ENCODE measurements at places on chromosomes 5 and 9.

- no peak for DNase-seq
Observed at GRCh38 chr5:119876522-119876921, 247.2 kb downstream of the FAM170A start.

GRCh38 chr9:4594545-4594944, 67.5 kb upstream of the PLPP6 start:
- no peak for DNase-seq

GRCh38 chr9:68847765-68848164, 142.7 kb downstream of the PIP5K1B start:
- no peak for DNase-seq

DNA sequence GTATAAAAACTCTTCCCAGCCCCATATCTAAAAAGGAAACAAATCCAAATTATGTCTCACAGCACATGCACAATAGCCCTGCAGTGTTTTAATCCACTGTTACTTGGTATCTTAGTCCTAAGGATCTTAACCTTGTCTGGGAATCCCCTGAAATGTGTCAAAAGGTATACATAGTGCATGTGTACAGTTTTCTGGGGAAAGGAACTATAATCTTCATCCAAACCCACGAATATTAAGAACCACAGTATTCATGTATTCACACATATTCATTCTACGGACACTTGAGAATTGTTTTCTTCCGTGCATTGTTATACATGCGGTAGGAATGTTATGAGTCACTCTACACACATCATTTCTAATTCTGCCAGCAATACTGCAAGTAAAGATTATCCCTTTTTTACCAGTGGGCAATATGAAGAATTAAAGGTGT, 47.8 kb upstream of the SNX2 start:
- DNase-seq: no peak

GRCh38 chr9:70954126-70954525, 167.3 kb downstream of the TRPM3 start:
- DNase-seq: no peak

GRCh38 chr9:111743275-111743674, 51.5 kb downstream of the SHOC1 start:
- DNase-seq: no peak

DNA sequence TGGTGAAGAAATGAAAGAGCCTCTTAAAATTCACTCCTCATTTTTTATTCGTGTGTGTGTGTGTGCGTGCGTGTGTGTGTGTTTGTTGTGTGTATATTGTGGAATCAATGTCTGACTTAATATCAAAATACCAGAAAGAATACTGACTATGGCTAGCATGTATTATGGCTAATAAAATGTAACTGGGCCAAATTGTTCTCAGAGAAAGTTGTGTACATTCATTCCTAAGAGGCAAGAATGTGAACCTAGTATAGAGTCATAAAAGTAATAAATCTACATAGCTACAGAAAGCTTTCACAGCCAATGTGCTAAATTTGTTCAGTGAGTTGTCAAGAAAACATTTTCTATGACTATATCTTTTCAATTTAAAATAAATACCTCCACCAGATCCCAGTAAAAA, 211.5 kb downstream of the EBF1 start:
- no peak for DNase-seq
